Inflammatory macrophage treated with lipopolysaccharide for 4 hours (primary cell): ENCODE measurements at places on chromosomes 3 and 15.

- DNase-seq: no peak
Observed at GRCh38 chr15:80036071-80036470, 23.4 kb upstream of the ZFAND6 start.

DNA sequence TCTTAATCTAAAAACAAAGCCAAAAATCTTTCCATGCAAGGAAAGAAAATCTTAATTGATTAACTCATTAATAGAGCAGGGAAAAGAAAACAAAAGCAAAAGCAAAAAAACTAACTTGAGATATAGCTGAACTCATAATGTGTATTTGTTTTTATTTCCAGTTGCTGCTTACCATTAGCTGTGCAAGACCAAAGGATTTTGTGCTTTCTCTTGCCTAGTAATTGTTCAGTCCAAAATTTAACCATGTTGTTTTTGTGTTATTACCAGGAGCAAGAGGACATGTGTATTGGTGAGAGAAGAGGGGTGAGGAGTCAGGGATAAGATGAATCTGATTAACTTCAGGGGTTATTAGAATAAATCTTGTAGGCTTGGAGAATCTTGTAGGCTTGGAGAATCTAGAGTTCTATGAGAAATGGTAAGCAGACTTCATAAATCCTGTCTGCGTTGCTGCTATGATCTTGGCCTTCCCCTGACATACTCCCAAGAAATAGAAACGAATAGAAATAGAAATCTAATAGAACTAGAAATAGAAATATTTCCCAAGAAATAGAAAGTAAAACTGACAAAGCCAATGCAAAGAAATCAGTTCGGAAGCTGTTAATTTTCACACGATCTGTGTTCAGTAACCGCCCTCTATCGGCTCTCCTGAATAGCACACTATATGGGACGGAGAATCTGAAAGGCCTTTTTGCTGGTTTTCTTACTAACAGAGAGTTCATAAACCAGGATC, 72.6 kb upstream of the TNFSF10 start:
- DNase-seq: peak; percentile 95

- DNase-seq: no peak
Observed at GRCh38 chr3:182136008-182136910, 424.5 kb downstream of the SOX2 start.

DNA sequence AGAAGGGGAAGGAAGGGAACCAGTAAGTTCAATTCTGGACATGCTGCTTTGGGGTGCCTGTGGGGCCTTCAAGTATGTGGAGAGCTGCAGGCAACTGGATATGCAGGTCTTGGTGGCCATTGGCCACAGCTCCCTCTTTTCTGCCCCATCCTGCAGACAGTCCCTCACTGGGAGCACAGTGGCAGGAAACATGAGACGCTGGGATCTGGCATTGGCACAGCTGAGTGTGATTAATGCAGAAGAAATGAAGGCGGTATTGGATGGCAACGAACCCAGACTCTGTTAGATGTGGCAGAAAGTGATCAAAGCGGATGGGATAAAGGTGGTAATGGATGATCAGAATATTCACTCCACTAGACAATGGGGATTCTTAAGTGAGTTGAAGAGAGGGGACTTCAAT, 23.2 kb upstream of the VPS8 start:
- no peak for DNase-seq

GRCh38 chr3:123859177-123859576, 25.0 kb downstream of the MYLK start:
- no peak for DNase-seq

- no peak for DNase-seq
Observed at GRCh38 chr15:77391372-77391951, 28.4 kb downstream of the PEAK1 start.

DNA sequence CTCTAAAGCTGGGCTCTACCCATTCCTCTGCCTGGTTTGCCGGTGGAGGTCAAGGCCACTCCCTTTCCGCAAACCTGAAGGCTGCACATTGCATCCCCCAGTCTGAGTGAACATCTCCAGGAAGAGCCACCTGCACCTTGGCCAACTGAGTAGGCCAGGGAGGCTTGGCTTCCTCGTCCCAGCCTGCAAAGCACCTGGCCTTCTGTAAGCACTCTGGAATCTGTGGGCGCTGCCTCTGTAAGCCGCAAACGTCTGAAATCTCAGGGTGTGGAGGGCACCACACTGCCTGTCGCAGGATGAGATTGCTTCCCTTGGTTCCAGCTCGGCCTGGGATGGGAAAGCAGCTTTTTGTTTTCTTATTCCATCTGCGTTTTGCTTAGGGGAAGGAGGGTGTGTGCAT, 81.3 kb downstream of the SEC22A start:
- no peak for DNase-seq

DNA sequence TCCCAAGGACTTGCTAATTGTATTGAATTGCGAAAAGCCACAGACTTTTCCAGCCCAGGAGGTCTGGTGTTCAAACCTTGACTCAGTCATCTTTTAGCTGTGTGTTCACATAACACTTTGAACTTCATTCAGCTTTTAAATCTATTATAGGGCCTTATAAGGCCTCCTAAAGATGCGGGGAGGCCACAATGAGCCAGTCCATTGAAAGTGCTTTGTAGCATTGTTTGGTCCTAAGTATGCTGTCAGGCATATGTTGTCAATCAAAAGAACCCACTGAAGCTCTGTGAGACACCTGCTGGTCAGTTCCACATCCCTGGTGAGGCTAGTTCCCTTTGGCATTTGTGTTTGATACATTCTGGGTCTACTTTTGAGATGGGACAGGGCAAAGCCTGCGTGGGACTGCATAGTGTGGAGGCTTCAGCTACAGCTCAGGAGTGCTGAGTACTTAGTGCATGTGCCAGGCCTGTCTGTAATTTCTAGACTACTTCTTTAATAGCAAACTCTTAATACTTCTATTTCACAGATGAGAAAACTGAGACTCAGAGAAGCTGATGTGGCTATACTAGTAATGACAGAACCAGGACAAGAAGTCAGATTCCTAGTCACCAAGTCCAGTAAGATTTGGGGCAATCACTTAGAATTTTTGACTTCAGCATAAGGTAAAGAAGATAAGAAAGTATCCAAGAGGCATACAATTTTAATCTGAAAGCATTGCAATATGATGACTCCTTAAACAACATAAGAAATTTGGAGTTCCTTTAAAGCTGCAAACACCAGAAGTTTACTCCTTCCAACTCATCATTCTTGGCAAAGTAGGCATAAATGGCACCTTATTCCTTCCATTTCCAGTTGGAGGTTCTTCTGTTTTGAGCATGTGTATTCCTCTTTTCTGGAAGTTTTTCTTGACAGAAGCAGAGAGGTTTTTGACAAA, 213.0 kb downstream of the PDCD6IP start:
- no peak for DNase-seq

GRCh38 chr3:40504636-40505430, 1.0 kb upstream of the ZNF620 start:
- DNase-seq: peak; percentile 84

DNA sequence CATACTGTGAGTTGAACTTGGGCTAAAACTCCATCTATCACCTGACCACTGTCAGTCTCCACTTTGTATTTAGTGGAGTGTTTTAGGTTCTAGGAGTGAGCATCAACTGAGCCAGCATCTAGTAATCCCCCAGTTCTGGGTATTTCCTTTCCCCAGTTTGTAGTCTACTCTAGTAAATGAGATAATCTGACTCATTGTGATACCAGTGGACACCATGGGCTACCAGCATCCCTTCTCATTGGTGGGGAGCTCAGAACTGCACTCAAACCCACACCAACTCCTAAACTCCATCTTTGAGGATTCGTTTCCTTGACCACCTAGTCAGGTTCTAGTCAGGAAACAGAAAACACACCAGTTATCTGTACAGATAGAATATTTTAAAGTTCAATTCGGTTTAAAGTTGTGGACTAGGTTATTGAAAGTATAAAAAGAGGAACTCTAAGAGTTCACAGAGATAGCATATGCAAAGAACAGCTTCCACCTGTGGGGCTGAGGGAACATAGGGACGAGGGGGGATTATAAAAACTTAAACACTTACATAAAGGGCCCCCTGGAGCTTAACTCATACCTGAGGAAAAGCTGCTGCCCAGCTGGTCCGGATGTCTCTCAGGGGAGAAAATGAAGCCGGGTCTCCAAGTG, 36.0 kb downstream of the LEO1 start:
- DNase-seq: no peak

DNA sequence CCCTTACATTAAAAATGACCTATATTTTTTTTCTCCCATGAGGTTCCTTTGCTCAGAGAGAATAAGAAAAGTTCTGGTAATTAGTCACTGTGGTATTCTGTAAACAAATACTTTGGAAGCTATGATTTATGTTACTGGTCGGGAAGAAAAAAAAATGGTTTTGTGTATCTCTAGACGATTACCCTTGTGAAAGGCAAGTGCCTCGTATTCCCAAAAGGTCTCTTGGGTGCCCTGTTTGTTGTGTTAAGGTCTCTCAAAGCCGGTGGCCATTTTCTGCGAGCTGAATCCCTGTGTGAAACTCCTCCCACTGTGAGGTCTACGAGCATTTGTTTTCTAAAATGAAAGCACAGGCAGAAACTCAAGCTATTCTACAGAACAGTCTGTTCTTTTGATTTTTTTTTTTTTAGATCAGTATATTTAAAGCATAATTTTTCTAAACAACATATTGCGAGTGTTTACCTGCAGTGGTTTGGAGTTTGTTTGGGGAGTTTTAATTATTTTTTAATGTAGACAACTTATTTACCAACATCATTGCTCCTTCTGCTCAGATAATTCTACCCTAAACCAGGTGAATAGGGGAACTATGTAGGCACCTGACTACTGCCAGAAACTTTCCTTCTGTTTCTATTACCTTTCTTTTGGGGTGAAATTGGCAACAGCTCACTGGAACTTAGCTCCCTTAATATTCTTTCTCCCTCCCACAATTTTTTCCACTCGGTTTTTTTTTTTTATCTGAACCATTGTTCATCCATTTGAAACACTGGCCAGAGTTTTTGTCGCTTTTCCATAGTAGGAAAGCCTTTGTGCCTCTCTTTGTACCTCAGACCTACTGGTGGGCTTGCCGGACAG, 44.0 kb downstream of the ZBTB38 start:
- peak; percentile 75 for DNase-seq

DNA sequence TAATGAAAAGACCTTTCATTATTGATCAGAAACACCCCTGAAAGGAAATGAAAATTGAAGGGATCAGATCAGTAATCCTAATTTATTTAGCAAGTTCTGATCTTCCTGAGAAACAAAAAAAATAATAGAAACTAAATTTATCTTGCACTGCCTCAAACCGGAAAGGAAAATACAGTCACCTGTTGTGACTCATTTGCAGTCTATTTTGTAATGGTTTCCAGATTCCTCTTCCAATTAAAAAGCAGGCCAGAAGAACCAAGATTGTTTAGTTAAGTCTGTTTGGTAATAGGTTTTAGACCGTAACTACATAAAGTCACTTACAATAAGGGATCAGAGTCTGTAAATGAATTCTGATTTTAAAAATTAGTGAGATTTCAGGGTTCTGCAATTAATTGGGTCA, 49.7 kb upstream of the ATOSA start:
- no peak for DNase-seq

DNA sequence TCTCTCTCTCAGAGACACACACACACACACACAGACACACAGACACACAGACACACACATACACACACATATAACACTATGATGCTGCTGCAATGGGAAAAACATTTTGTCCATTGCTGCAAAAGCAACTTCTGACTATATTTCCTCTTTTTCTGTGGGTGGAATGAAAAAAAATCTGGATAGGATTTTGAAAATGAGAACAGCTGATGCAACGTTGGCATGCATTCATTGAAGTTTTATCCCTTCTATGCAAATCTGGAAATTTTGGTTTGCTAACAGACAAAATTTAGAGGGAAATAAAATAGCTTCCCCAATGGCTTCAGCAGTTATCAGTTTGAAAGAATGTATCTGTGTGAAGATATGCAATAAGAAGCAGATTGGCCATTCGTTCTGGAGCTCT, 763.4 kb upstream of the GRM7 start:
- no peak for DNase-seq

DNA sequence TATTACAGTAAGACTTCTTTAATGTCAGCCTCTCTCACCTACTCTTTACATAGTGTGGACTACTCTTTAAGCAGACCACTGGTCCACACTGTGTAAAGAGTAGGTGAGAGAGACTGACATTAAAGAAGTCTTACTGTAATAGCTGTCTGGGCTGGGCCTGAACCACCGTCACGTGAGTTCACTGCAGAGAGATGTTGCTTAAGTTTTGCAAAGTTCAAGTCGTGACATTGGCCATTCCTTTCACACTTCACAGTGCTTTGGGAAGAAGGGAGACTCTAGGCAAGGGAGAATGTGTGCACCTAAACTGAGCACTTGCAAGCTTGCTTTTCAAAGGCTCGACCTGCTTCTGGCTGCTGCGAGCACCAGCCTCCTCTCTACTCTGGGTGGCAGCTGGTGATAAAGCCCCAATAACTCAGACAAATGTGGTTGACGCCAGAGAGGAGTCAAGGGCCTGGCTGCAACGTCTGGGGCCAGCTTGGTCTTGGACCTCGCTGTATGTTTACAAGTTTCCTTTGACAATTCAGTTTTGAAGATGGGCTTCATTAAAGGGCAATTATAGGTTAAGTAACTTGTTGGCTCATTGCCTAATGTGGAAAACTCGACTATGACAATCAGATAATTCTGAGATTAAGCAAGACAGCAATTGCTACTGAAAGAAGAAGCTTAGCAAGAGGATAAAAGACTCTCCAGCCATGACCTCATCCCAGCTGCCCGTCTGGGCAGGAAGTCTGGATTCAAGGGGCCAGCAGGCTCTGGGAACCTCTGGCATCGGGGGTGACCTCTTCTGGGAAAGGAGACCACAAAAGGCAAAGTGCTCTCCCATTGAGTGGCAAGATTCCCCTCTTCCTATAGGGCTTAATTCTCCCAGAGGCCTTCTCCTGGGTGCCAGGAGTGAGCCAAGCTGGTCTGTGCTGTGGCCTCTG, 242.1 kb upstream of the TLE3 start:
- peak; percentile 98 for DNase-seq

- DNase-seq: peak; percentile 72
Observed at GRCh38 chr3:45140141-45140769, 5.9 kb downstream of the CDCP1 start.

- DNase-seq: no peak
Observed at GRCh38 chr15:32887090-32887489, 169.3 kb downstream of the GREM1 start.

DNA sequence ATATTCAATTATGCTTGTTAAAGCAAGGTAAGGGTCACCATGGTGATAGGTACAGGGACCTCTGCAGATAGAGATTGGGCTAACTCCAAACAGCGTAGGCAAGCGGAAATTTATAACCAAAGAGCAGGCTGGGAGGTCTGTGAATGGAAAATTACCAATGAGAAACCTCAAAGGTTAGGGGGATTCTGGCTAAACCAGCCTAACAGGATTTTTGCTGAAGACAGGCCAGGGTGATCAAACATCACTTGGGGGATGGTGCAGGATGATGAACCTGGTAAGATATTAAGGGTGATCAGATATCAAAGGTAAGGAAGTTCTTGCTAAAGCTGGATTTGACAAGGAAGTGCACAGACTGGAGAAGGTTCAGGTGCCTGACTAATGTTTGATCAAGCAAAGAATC, 35.3 kb upstream of the SNRPN start:
- no peak for DNase-seq

- DNase-seq: no peak
Observed at GRCh38 chr15:36947035-36947719, 153.2 kb downstream of the MEIS2 start.

GRCh38 chr3:87088993-87089841, 98.3 kb upstream of the VGLL3 start:
- peak; percentile 57 for DNase-seq

- DNase-seq: no peak
Observed at GRCh38 chr15:37130356-37130755, 30.0 kb upstream of the MEIS2 start.
